ENCODE measurements at places on chromosomes 16 and 17. TPM values are rescaled to one million over a fixed set of nuclear protein-coding genes. Genes with fewer than 3 reads are reported as not detected.

The PLLP gene
- 1.5 TPM for total RNA-seq

The CCL15 gene
- total RNA-seq: not detected

The ALDH3A1 gene
- total RNA-seq: not detected

DNA sequence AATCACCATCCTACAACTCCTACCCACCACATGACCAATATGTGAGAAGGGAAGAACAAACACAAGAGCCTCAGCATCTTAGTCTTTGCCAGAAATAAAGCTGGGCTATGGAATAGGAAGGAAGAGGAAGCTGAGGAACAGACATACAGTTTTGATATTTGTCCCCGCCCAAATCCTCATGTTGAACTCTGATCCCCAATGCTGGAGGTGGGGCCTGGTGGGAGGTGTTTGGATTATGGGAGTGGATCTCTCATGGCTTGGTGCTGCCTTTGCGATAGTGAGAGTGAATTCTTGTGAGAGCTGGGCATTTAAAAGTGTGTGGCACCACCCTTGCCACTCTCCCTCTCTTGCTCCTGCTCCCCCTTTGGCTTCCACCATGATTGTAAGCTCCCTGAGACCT is 52.4 kb upstream of the NLK start:
- no peak for DNase-seq

The GCGR gene
- 0.61 TPM for total RNA-seq

The TRIM47 gene
- total RNA-seq: 2.7 TPM

DNA sequence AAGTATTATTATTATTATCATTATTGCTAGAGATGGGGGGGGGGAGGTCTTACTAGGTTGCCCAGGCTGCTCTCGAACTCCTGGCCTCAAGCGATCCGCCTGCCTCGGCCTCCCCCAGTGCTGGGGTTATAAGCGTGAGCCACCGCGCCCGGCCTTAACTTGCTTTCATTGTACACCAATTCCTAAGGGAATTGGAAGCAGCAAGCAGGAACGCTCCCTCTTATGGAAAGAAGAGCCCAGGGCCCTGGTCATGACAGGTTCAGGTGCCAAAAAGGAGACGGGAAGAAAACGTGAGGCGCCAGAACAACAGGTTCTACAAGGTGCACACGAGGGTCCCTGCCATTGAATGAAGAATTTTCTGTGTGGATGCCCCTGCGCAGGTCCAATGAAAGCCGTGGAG is 540 bp upstream of the RPL38 start:
- no peak for DNase-seq

GRCh38 chr17:83138820-83139219 is 59.4 kb downstream of the METRNL start:
- no peak for DNase-seq

The KRTAP17-1 gene
- total RNA-seq: not detected

The RNU2-1 gene
- total RNA-seq: not detected

The CTF1 gene
- total RNA-seq: 2.1 TPM

DNA sequence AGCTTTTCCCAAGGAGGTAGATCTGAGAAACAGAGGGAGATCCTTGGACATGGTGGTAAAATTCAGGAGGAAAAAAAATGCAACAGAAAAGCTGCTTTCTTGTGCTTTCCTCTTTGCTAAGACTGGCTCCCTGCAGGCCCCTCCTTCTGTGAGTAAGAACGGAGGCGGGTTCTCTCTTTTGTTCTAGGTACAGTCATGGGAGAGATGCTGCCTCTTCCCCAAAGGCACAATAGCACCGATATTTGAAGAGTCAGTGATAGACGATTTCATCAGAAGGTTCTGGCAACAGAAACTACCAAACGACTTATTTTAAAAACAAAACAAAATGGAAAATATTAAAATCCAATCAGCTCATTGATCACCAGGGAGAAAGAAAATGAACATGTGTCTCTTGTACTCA is 32.6 kb upstream of the KIFC3 start:
- no peak for DNase-seq

GRCh38 chr16:71499775-71500364 is 10.7 kb upstream of the ZNF19 start:
- DNase-seq: peak; percentile 68

- DNase-seq: peak; percentile 27
These were observed 5.3 kb upstream of the HS3ST6 start for GRCh38 chr16:1923299-1924034.

DNA sequence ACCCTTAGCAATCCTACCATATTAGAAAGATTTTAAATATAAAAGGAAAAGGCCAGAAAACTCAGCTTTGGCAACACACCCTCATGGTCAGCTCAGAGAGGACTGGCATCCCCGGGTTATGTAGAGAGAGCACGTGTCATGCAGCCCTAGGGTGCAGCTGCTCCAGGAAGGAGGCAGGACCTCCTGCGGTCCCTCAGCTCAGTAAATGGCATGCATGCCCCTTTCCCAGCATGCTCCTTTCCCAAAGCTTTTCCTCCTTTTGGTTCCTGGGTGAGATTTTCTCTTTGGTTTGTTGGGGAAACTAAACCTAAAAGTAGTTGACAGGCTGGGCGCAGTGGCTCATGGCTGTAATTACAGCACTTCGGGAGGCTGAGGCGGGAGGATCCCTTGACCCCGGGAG is 3.9 kb downstream of the GAN start:
- no peak for DNase-seq

- peak; percentile 74 for DNase-seq
These were observed 63.3 kb downstream of the TUBD1 start for GRCh38 chr17:59829217-59830006.

The MRPL28 gene
- 250 TPM for total RNA-seq

The HSD17B1 gene
- 4.4 TPM for total RNA-seq

DNA sequence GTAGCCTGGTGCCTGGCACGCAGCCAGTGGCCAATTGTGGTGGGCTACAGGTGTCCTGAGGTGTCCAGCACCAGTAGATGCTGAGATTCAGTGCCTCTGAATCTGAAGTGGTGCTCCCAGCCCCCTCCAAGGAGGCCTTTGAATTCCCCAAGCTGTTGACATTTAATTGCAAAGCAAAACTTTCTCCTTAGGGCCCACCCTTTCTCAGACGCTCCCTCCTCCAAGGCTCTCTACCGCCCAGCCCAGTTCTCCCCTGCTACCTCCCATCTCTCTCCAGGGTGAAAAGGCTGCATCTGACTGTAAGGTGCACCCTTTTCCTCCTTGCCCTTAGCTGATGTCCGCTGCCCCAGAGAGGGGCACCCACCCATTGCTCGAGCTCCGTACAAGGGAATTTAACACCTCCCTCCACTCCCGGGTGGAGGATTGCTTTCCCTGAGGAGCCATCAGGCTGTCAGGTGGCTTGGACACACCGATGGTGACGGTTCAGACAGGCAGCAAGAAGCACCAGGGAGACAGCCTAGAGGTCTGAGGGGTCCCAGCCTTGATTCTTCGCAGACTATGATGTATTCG is 1.7 kb downstream of the BEAN1 start:
- no peak for DNase-seq

The RASD1 gene
- total RNA-seq: not detected

- DNase-seq: peak; percentile 88
These were observed 30.0 kb upstream of the USP22 start for GRCh38 chr17:21072745-21073197.

The ABCC12 gene
- total RNA-seq: not detected

- no peak for DNase-seq
These were observed 32.5 kb downstream of the ASIC2 start for GRCh38 chr17:33260638-33261037.

GRCh38 chr16:79253100-79253631 is 347.4 kb downstream of the MAF start:
- no peak for DNase-seq

- DNase-seq: no peak
These were observed 13.2 kb upstream of the SLC12A3 start for GRCh38 chr16:56851671-56852400.

DNA sequence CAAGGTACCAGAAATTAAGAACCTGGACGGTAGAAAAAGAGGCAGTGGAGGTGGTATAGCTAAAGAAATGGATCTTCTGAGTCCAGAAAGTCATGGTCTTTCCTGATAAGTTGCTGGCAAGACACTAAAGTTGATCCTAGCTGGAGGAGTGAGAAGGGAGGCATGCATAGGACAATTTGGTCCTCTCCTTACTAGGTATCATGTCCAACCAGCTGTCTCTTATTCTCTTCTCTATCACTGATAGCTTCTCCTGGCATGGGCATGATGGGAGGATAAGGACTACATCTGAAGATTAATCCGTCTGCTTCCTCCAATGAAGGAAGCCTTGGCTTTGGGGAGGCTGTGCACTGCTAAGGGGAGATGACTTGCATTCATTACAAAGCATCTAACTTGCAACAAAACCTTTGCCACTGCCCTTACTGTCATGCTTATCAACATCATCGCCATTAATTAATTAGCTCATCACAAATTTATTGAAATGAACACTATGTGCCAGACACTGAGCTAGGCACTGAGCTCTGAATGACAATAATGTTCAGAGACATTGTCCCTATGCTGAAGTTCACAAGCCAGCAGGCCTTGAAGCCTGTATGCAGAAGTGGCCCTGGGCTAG is 3.1 kb upstream of the FAM117A start:
- DNase-seq: no peak

The LAT gene
- not detected for total RNA-seq

DNA sequence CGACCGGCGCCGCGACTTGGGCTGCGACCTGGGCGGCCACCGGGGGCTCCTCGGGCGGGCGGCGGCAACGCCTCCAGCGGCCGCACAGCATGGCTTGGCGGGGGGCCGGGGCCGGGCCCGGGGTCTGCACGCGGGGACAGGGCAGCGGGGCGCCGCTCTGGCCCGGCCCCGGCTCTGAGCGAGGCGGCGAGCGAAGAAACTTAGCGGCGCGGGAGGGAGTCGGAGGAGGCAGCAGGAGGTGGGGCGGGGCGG is at the start of gene PLCD3:
Gene PLCD3, minus strand, starts transcription at position 196 of the 252 bp plus-strand sequence. Its CDS starts 105 bp downstream, at position 91.
- no peak for DNase-seq

The OMG gene
- total RNA-seq: 8.2 TPM

The RGS11 gene
- 0.37 TPM for total RNA-seq

GRCh38 chr17:58968426-58969061 is 138.1 kb downstream of the TRIM37 start:
- DNase-seq: no peak

The CCL17 gene
- not detected for total RNA-seq

GRCh38 chr16:83206426-83206825 is 579.7 kb downstream of the CDH13 start:
- no peak for DNase-seq

DNA sequence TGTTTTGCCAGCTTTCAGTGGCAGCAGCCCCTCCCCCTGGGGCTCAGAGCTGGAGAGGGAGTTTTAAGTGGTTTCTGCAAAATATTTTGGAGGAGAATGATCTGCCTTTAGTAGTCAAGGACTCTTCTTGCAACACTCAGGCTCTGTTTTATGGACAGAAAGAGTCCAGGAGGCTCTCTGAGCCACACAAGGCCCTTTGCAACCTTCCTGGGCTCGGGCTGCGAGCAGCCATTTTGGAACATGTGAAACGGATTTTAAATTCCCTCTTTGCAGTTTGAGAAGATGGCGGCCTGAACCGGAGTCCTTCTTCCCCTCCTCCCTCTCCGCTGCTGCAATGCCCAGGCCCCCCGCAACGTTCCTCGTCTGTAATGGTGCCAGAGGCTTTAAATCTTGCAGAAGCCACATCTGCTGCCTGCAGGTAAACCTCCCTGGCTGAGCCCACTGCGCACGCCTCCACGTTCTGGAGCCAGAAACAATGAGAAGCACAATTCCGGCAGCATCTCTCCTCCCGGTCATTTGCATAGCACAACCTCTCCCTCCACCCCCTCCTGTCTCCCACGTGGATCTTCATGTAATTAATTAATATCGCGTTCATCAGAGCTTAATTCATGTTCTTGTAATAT is 386.1 kb downstream of the SEC14L1 start:
- no peak for DNase-seq

The TMEM114 gene
- total RNA-seq: not detected

- DNase-seq: no peak
These were observed 7.8 kb upstream of the ASGR2 start for GRCh38 chr17:7122381-7122780.

GRCh38 chr16:27514806-27515205 is 34.9 kb downstream of the GTF3C1 start:
- DNase-seq: no peak

DNA sequence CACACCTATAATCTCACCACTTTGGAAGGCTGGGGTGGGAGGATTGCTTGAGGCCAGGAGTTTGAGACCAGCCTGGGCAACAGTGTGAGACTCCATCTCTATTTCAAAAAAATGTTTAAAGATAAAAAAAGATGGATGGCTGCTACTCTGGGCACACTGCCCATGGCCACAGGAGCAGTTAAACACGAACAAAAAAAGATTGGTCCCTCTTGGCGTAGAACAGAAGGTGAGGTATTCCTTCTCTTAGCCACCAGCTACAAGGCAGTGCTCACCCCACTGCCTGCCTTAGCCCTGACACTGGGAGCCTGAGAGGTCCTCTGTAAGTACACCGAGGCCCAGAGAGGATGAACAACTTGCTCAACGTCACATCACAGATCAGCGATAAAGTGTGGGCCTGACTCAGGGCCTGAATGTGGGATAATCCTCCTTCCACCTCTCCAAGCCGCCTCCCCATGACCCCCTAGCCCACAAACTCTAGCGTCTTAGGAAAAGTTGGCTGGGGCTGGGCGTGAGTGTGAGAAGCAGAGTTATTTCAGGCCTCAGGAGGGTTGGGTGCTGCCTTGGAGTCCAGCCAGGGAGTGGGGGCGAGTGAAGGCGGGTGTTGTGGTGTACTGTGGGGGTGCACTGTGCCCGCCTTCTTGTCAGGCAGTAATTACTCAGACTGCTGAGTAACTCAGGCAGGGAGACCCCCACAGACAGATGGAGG is 2.3 kb upstream of the DPH1 start:
- no peak for DNase-seq

- no peak for DNase-seq
These were observed 86.1 kb upstream of the CCL2 start for GRCh38 chr17:34168989-34169388.

The FAM83G gene
- 10.2 TPM for total RNA-seq

GRCh38 chr17:79154951-79155585 is 80.4 kb downstream of the ENGASE start:
- DNase-seq: no peak

The GNG13 gene
- 0.17 TPM for total RNA-seq

The SPSB3 gene
- 27.3 TPM for total RNA-seq

DNA sequence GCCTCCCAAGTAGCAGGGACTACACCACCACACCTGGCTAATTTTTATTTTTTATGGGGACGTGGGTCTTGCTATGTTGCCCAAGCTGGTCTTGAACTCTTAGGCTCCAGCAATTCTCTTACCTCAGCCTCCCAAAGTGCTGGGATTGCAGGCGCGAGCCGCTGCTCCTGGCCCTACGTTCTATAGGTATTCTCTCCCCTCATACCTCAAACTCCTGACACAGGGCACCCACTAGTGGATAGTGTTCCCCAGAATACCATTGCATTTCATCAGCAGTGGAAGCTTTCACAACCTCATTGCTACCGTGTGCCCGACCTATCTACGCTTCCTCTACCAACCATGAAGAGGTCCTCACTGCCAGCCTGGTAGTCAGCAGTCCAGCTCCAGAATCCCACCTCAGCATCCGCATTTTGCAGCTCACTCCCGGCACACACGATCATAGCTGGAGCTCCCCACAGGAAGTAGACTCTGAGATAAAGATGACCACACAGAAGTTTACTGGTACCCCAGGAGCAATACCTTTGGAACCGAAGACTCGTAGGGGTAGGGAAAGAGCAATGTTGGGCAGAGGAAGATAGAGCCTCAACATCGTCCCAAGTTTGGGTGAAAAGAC is 9.3 kb downstream of the CTRB2 start:
- no peak for DNase-seq

Measured in G401 (cell line).